Peyer's patch (tissue), 4 donors: ENCODE measurements at places on chromosomes 7 and 10. TPM values are rescaled to one million over a fixed set of nuclear protein-coding genes. Genes with fewer than 3 reads are reported as not detected.

ATOH7 gene
- total RNA-seq = 5.3 TPM

PRF1 gene
- total RNA-seq = 12.4 TPM

- no peak overlapping the region for H3K27ac ChIP-seq
- no peaks in the 10 kb centered on the region for H3K36me3 ChIP-seq
- no peaks in the 10 kb centered on the region for H3K27me3 ChIP-seq
- H3K4me3 ChIP-seq = no peak overlapping the region
Observed at GRCh38 chr10:132542086-132542775, 4.6 kb downstream of the INPP5A start.

GRCh38 chr10:7340179-7340874 lies 70.5 kb downstream of the SFMBT2 start:
- no peak for DNase-seq
- H3K27me3 ChIP-seq = no peaks in the 10 kb centered on the region
- H3K4me1 ChIP-seq = no peaks in the 10 kb centered on the region
- H3K36me3 ChIP-seq = no peaks in the 10 kb centered on the region
- H3K4me3 ChIP-seq = no peak overlapping the region

DNA sequence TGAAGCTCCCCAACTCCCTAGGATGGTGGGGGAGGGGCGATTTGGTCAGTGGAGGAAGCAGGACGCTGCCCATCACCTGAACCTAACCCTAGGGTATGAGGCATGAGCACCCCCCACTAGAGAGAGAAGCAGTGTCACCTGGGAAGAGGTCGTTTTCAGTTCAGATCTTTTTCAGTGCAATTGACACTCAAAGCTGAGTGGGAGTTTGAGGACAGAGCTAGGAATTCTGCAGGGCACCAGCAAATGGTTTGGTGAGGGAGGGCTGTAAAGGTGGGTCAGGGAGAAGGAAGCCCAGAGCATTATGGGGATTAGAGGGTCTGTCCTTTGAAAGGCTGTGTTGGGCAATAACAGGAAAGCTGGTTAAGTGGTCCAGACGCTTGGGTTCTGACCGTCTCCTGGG lies 10.9 kb downstream of the BPGM start:
- no peaks in the 10 kb centered on the region for H3K36me3 ChIP-seq
- H3K4me3 ChIP-seq = no peak overlapping the region
- no peak overlapping the region for H3K27ac ChIP-seq
- no peaks in the 10 kb centered on the region for H3K27me3 ChIP-seq

STEAP2 gene
- total RNA-seq = 8.3 TPM

GRCh38 chr7:90692396-90692795 lies 96.3 kb downstream of the CDK14 start:
- H3K27ac ChIP-seq = no peak overlapping the region
- no peak for DNase-seq
- no peak overlapping the region for H3K4me3 ChIP-seq
- no peaks in the 10 kb centered on the region for H3K4me1 ChIP-seq
- no peaks in the 10 kb centered on the region for H3K36me3 ChIP-seq

DNA sequence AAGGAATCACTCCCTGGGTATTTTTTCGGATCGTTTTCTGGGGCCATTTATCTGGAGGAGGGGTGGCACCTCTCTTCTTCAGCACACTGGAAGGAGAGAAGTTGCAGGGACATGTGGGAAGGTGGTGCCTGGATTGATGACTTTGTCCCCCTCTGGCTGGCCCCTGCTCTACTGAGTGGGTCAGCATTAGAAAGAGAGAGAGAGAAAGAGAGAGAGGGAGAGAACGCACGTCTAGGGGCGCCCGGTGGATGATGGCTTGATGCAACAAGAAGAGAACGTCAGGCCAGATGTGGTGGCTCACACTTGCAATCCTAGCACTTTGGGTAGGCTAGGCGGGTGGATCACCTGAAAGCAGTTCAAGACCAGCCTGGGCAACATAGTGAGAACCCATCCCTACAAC lies 5.5 kb upstream of the MUC12 start:
- no peak for DNase-seq
- H3K27me3 ChIP-seq = no peaks in the 10 kb centered on the region
- H3K27ac ChIP-seq = no peak overlapping the region
- H3K4me3 ChIP-seq = no peak overlapping the region
- peaks cover 31% of the 10 kb centered on the region for H3K4me1 ChIP-seq

DNA sequence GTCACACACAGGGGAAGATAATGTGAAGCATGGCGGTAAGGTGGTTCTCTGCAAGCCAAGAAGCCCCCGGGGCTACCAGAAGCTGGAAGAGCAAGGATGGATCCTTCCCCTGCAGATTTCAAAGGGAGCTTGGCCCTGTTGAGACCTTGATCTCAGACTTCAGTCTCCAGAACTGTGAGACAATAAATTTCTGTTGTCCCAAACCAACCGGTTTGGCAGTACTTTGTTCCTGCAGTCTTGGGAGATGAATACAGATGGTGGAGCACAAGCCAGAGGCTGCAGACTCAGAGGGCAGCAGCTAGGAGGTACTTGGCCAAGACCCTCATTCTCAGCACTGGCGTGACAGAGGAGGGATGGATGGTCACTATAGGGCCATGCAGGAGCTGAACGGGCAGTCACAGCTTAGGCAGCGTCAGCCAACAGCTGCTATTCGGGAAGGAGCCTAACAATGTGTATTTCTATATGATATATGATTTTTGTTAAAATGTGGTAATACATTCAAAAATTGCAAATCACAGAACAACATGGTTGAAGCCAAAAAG lies 387.3 kb downstream of the TNS3 start:
- H3K27me3 ChIP-seq = no peaks in the 10 kb centered on the region
- no peak overlapping the region for H3K4me3 ChIP-seq
- no peaks in the 10 kb centered on the region for H3K36me3 ChIP-seq
- H3K4me1 ChIP-seq = no peaks in the 10 kb centered on the region

DNA sequence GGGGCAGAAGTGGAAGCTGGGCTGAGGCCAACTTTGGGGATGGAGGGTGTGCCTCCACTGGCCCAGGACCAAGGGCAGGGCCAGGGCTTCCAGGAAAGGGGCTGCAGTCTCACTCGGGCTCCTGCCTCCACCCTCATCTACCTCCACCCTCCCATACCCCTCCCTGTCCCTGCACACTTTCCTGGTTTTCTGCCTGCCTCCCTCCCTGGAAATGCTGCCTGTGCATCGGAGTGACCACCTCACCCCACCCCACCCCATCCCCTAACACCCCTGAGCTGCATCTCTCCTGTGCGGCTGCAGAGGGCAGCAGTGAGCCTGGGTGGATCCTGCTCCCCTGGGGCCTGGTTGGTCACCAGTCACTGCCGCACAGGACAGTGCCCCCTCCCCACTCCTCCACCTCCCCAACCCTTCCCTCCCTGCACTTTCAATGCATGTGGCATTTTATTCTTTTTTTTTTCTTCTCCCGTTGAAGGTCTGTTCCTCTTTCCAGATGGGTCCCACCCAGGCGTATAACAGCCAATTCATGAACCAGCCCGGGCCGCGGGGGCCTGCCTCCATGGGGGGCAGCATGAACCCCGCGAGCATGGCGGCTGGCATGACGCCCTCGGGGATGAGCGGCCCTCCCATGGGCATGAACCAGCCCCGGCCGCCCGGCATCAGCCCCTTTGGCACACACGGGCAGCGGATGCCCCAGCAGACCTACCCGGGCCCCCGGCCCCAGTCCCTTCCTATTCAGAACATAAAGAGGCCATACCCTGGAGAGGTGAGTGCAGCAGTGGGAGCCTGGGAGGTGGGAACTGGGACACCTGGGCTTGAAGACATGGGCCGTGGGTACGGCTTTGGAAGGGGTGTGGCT lies 54.1 kb upstream of the PPIF start:
- H3K36me3 ChIP-seq = no peaks in the 10 kb centered on the region
- H3K4me1 ChIP-seq = peaks cover 27% of the 10 kb centered on the region
- H3K27me3 ChIP-seq = no peaks in the 10 kb centered on the region
- DNase-seq = no peak
- H3K27ac ChIP-seq = no peak overlapping the region
